Hematopoietic multipotent progenitor cell treated with erythropoietin and hydrocortisone succinate and interleukin-3 and kit ligand, for 4 days (in vitro differentiated cells): ENCODE measurements at places on chromosomes 1 and 21.

DNA sequence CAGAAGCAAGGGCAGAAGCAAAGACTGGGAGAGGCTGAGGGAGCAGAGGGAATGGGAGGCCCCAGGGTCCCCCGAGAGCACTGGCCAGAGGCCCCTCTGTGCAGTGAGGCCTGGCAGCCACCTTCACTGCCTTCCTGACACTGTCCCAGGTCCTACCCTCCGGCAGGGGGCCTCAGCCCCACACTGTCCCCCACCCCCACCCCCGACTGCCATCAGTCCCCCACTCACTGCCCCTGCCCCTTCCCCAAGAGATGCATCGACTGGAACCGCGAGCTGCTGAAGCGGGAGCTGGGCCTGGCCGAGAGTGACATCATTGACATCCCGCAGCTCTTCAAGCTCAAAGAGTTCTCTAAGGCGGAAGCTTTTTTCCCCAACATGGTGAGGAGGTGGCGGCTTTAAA is 13.0 kb upstream of the PADI6 start:
- DNase-seq: no peak

DNA sequence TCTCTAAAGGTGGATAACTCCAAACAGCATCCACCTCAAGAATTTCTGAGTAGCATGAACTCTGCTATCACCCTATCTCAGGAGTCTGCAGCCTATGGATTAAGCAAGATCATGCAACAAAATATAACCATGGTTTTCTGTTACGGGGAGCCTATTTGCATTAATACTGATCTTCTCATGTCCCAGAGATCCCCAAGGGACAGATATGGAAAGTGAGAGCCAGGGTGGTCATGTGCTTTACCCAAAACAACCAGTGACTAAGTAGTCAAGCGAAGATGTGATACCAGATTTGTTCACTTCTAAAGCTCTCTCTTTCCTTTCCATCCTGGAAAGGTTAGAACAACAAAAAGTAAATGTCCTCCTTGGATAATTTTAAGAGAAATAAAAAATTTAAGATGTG is 125.1 kb downstream of the PRRX1 start:
- DNase-seq: no peak

DNA sequence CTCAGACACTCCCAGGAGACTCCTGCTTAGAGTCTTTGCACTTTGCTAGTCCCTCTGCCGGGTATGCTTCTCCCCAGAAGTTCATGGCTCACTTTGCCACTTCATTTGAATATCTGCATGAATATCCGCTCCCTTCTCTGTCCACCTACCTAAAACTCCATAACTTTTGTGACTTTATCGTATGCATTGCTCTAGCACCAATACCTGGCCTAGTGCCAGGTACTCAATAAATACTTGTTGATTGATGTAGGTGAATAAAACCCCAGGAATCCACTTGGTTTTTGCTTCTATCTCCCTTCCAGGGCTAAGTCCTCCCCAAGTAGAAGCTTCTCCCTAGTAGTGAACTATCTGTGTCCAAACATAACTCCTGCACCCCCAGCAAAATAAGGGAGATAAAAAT is 27.8 kb upstream of the CTTNBP2NL start:
- DNase-seq: no peak

DNA sequence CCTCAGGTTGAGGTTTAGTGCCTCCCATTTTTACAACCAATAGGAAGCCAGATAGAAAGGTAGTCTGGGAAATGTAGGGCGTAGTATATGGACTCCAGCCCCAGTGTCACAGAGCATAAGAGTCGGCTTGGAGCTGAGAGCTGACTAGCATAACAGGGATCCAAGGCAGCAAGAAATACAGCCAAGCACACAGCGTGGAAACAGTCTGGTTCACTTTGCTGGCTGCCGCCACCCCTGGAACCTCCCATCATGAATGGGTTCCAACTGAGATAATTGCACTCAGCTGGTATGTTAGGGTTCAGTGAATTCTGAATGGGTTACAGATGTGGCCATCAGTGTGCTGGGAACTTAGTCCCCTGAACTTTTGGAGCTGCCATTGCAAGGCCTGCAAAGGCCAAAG is 76.7 kb upstream of the GPR88 start:
- DNase-seq: no peak

DNA sequence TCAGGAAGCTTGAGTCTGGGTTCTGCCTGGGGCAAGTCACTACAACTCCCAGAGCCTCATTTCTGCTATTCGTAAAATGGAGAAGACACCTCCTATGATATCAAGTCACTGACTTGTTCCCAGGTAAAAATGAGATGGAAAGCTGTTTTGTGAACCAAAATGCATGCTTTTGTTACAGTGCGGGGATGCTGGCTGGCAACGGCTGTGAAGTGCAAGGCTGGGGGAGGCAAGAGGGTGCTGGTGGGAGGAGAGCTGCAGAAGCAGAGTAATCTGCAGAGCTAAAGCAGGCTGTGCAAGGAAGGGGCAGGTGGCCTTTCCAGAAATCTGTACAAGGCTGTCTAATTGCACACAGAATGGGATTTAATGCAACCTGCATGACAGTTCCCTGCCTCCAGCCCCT is 150.9 kb downstream of the CNIH3 start:
- no peak for DNase-seq

DNA sequence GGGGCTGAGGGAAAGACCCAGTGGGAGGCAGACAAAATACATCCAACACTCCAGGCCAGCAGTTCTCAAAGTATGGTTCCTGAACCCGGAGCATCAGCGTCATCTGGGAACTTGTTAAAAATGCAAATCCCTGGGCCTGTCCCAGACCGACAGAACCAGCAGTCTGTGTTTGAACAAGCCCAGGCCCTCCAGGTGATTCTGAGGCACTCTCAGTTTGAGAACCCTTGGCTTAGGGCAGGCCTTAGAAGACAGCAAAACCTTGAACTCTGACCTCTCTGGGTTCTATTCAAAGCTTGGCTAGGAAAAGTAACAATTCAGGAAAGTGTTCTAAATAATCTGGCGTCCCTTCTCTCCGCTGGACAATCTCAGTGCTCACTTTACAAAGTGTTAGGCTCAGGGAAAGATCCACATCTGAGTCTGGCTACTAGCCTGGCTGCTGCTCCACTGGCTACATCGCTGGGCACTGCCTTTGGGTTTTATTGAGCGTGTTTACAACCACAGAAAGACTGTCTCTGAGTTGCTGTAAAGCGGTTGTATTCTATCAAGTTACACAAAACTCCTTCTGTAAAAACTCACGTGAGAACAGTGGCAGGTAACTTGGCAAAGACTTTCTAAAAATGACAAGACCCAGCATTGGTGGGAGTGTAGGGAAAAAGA is 166.1 kb downstream of the HIVEP3 start:
- DNase-seq: no peak

- DNase-seq: no peak
These were observed 208.3 kb upstream of the NCAM2 start for GRCh38 chr21:20789729-20790500.

DNA sequence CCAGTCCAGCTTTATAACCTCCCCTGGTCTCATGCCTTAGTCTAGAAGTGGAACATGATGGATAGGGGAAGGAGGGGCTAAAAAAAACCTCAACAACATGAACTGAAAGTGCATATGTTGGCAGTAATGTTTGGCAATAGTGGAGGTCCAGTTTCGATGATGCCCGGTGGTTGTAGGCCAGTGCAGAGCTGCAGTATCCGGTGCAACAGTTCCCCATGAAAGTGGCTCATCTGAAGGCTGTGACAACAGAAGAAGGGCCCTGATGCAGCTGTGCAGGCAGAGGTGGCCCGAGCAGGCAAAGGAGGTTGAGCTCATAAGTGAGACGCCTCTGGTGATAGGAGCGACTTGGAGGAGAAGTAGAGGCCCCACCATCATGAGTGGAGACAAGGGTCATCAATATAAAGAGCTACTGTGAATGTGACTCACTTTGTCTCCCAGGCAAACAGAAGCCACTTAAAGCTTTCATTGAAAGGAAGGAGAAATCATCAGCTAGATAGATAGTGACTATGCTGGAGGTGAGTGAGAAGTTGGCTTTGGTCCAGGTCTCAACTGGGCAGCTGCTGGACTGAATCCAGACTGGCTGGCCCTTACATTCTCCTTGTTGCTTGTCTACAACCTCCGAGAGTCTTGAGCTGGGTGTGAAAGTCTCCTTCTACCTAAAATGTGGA is 10.2 kb upstream of the CREG1 start:
- DNase-seq: no peak

DNA sequence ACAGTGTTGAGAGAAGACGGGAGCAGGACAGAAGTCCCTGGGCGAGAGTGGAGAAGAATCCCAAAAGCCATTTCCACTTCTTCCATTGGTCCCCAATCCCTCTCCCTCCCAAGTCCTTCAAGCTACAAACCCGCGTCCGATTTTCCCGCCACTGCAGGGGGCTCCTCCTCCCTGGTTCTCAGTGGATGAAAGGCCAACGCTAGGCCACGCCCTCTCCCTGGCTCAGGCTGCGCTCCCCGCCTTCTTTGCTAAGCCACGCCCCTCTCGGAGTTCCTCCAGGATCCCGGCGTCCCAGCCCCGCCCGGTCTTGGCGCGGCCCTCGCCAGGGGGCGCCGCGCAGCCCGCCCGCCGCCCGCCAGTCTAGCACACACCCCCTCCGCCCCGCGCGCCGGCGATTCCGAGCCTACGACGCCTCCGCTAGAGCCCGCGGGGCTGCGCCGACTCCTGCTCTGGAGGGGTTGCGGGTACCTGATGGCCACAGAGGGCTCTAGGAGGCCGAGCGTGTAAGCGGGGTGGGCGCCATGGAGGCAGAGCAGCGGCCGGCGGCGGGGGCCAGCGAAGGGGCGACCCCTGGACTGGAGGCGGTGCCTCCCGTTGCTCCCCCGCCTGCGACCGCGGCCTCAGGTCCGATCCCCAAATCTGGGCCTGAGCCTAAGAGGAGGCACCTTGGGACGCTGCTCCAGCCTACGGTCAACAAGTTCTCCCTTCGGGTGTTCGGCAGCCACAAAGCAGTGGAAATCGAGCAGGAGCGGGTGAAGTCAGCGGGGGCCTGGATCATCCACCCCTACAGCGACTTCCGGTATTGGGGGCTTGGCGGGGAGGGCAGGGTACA is at the start of gene HCN3:
Gene HCN3 (plus strand): TSS at position 394 of the 832 bp plus-strand sequence. CDS start 128 bp downstream, at position 522.
- peak; percentile 99 for DNase-seq

GRCh38 chr1:115456441-115456961 is 118.5 kb upstream of the NGF start:
- DNase-seq: no peak
